Stimulated activated naive CD4-positive, alpha-beta T cell (primary cell): ENCODE measurements at places on chromosomes 16 and 17.

DNA sequence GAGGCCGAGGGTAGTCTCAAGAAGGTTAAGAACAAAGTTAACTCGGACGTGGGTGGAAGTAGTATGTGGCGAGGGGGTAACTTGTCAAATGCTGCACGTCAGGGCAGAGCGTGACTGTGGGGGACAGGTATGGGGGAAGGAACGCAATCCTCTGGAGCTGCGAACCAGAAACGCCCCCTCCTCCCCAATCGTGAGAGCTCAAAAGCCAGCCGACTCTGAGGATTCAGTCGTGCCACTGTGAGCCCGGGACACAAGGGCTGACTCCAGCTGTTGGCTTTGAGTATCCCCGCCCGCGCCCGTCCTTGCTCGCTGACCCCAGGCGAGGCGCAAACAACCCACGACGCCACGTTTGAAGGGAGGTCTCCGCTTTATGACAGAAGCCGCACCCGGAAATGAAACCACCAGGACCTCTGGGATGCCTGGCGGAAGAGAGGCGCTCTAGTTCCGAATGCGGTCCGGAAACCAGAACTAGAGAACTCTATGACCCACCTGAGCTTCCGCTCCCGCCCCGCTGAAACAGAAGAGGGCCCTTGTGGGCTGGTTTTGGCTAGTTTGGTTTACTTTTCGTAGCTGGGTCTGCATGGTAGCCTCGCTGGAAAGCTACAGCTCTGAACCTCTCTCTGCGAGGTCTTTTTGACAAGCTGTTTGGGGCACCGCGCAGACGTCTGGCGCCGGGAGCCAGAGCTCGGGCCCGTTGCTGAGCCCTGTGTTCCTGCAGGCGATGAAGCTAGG is at the start of gene PEX12:
PEX12 (minus strand) TSS at position 375 of the 732 bp plus-strand sequence. CDS start 550 bp downstream, outside the sequence.
- DNase-seq = peak; percentile 89

DNA sequence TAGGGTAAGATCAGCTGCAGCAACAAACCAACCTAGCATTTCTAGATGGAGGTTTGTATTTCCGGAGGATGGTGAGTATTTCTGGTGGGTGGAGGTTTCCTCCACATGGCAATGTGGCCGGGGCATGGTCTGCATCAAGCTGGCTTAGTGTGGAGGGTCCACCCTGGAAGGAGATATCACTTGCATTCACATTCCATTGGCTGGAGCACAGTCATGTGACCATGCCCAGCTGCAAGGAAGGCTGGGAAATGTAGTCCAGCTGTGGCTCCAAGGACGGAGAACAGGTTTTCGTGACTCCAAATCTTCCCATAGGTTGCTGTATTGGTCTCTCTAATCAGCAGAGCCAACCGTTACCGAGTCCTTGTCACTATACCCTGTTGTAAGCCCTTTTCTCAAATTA is 68.7 kb downstream of the RAI1 start:
- peak; percentile 20 for DNase-seq

GRCh38 chr16:1960665-1961630 is 1.6 kb downstream of the NDUFB10 start:
- no peak for DNase-seq

DNA sequence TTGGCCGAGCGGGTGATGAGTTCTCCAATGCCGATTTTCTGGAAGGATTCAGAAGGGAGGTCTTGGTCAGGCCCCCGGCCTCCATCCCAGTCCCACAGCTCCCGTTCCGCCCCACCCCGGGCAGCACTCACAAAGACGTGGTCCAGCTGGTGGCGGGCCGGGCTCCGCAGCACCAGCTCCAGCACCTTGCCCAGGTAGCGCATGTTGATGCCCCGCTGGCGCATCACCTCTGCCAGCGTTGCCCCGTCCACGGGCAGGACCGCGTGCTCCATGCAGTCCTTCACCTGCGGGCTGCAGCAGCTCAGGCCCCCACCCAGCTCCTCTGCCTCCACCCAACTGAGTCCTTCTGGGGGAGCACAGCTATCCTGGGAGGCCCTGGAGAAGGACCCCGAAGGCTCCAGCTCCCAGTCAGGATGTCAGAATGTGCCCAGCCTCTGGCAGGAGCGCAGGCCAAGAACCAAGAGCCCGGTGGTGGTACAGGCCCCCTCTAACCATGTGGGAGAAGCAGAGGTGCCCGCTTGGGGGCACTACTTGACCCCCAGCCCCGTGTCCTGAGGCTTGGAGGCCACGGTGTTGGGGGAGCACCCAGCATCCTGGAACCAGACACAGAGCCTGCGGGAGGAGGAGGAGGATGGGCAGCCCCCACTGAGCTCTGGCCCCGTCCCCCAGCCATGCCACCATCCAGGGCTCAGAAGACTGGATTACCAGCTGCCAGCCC is 16.2 kb downstream of the CLUH start:
- DNase-seq = no peak

DNA sequence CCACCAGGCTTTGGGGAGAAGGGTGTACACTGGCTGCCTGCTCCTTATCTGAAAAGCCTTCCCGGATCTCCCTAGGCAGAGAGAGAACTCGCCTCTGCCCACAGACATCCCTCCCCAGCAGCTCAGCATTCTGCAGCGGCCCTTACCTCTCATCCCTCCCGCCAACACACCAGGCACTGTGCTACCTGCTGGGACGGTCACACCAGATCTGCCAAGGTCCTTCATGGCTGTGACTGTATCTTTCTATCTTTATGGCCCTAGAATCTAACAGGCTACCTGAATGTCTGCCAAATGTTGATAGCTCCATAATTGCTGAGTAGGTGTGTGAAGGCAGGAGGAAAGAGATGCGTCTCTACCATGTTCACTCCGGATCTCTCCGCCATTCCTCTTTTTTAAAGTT is 7.9 kb downstream of the TSNAXIP1 start:
- DNase-seq = no peak

GRCh38 chr16:3087243-3088235 is 11.6 kb downstream of the ZSCAN10 start:
- DNase-seq = no peak

GRCh38 chr17:64083093-64083492 is 46.9 kb downstream of the ERN1 start:
- no peak for DNase-seq

DNA sequence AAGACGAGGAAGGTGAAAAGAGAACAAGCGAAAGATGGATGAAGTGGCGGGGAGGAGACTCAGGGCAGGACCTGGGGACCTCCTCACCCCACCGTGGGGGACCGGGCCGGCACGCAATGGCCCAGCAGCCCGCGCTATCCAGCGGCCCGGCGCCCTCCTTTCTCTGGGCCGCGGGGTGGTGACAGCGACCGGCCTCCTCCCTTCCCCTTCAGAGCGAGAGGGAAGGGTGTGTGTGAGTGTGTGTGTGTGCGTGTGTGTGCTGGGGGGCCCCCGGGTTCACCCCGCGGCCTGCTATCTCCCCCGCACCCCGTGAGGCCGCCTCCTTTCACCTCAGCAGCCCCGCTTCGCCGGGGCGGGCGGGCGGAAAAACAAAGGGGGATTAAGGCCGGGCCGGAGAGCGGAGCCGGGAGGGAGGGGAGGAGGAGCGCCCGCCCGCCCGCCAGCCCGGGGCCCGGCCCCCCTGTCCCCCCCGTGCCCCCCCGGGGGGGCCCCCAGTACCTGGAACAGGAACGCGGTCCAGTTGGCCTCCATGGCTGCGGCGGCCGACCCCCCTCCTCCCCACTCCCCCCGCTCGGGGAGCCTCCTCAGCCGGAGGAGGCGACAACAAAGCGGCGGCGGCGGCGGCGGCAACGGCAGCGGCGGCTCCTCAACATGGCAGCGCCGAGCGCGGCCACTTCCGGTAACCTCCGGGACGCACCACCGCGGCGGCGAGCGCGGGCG is at the start of gene VEZF1:
VEZF1 (minus strand) TSS at position 674 of the 720 bp plus-strand sequence; CDS start at position 531, 143 bp downstream.
- DNase-seq = peak; percentile 59

GRCh38 chr16:30053376-30054015 is 12.1 kb upstream of the ALDOA start:
- DNase-seq = no peak

GRCh38 chr16:11576427-11577289 is 10.1 kb downstream of the LITAF start:
- no peak for DNase-seq

- no peak for DNase-seq
Observed at GRCh38 chr16:937723-938122, 33.1 kb downstream of the LMF1 start.

- DNase-seq = no peak
Observed at GRCh38 chr17:31537565-31538011, 146.1 kb downstream of the RAB11FIP4 start.

DNA sequence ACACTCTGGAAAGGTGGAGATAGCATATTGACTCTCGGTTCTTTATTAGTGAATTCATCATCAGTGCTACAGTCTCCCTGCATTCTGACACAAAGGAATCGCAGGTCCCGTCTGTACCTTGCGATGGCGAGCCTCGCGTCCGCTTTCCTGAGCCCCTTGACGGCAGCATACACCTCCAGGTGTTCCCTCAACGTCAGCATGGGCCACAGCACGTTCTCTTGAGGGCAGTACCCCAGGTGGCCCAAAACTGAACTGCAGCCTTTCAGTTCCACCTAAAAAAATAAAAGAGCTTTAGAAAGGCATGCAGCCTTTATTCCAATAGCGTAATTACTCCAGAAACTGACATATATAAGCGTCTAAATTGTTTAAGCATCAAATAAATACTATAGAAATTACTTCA is 24.2 kb upstream of the ABCA9 start:
- no peak for DNase-seq

DNA sequence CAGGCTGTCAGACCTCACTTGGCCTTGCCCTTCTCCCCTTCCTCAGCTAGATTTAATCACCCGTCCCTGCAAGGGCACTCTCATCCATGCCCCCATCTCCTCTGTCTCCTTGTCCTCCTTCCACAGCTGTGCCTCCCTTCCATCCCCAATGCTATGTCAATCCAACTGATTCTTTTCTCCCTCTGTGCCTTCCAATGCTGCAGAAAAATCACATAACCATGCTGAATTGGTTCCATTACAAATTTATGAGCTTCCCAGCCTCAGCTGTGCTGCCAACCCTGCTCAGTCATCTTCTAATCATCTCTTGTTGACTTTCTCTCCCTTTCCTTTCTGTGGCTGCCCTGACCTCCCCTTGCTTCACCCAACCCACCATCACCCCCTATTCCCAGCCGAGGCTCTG is 56.3 kb upstream of the PIRT start:
- no peak for DNase-seq

- DNase-seq = no peak
Observed at GRCh38 chr16:28202147-28202746, 9.5 kb downstream of the XPO6 start.

DNA sequence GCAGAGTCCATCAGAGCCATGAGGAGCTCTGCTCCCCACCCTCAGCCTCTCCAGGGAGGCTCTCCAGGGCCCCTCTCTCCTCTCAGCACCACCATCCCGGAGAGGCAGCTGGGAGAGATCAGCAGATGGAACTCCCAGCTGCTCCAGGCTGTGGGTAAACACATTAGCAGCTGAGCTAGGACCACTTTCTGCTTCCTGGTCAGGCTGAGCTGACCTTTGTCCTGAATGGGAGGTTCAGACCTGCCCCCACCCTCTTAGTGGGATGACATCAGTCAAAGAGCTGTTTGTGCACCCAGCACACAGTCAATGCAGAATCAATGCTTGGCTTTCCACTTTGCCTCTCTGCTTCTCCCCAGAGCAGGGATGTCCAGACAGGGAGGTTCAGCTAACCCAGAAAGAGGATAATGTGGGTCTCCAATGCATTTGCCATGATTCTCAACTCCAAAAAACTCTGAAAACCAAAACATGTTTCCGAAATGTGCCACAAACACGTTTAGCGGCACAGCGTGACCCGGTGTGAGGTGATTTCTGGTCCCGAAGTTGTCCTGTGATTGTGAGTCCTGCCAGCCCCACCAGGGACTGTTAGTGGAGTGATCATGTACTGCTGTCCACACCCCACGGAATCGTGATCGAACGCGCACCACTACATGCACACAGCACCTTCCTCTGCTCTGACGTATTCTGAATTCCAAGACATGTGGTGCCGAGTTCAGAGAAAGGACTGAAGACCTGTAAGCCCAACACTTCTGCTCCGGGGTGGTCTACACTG is 6.7 kb downstream of the GPR142 start:
- DNase-seq = no peak

DNA sequence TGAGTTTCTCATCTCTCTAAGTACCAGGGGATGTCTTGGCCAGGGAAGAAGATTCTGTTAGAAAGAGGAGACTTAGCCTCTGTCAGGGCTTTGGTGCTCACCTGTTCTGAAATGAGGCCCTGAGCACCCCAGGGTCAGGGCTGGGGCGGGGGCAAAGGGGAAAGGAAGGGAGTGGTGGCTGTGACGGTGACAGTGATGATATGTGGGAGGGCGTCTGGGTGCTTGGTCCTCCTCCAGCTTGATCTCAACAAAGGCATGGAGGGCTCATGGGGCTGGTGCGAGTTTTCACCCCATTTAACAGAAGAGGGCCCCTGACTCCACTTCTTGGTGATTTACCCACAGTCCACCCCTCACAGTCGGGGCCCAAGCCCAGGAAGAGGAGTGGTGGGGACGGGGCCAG is 15.1 kb downstream of the SOX8 start:
- peak; percentile 29 for DNase-seq

DNA sequence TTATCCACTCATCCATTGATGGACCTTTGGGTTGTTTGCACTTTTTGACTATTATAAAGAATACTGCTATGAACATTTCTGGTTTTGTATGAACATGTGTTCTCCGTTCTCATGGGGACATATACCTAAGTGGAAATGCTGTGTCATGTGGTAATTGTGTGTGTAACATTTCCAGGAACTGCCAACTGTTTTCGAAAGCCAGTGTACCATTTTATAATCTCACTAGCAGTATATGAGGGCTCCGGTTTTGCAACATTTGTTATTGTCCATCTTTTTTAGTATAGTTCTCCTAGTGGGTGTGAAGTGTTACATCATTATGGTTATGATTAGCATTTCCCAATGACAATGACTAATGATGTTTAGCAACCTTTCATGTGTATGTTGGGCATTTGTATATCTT is 5.1 kb upstream of the TRIM25 start:
- DNase-seq = no peak

GRCh38 chr17:7932483-7932891 is 481 bp downstream of the CNTROB start:
- DNase-seq = no peak

- DNase-seq = no peak
Observed at GRCh38 chr16:53542283-53542682, 39.3 kb upstream of the AKTIP start.

DNA sequence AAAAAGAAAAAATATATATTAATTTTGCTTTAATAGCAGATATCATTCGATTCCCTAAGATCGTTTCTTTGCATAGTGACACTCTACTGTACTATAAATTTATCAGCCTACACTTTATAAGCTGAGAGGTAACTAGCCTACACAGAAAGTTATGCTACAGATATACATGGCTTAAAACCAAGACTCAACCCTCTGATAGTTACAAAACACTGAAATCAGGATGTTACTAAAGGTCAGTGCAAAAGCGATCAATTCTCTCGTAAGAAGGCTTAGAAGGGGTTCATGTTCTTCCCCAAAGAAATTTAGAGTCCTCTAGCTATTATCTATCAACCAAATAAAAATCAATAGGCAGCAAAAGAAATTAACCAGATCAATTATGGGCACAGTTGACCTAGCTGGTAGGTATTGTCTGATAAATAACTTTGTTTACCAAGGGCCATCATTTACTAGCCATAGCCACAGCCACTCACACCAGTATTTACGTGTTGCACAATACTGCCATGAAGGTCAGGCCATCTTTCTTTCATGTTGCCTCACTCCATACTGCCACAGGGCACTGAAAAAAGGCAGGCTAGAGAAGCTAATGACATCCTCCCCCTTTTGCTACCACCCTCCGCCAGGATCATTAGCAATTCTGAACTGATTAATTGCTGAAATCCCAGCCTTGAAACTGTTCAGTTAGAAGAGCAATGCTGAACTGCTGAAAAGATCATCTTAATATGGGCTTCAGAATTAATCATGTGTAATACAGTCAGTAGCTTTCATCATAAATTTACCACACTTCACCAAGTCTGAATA is 43.7 kb downstream of the RND2 start:
- DNase-seq = no peak
